ENCODE measurements at places on chromosomes 12 and 14.

- no peak for DNase-seq
Observed at GRCh38 chr12:123752046-123752445, 10.1 kb upstream of the DNAH10 start.

GRCh38 chr12:100864366-100864765 lies 69.8 kb downstream of the ANO4 start:
- no peak for DNase-seq

DNA sequence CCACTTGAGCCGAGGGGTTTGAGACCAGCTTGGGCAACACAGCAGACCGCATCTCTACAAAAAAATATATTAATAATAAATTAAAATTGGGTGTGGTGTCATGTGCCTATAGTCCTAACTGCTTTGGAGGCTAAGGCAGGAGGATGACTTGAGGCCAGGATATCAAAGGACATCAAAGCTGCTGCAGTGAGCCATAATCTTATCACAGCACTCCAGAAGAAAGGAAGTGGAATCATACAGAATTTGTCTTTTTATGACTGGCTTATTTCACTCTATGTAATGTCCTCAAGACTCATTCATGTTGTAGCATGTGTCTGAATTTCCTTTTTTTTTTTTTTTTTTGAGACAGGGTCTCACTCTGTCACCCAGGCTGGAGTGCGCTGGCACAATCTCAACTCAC lies 43.9 kb upstream of the NUDT4 start:
- no peak for DNase-seq

DNA sequence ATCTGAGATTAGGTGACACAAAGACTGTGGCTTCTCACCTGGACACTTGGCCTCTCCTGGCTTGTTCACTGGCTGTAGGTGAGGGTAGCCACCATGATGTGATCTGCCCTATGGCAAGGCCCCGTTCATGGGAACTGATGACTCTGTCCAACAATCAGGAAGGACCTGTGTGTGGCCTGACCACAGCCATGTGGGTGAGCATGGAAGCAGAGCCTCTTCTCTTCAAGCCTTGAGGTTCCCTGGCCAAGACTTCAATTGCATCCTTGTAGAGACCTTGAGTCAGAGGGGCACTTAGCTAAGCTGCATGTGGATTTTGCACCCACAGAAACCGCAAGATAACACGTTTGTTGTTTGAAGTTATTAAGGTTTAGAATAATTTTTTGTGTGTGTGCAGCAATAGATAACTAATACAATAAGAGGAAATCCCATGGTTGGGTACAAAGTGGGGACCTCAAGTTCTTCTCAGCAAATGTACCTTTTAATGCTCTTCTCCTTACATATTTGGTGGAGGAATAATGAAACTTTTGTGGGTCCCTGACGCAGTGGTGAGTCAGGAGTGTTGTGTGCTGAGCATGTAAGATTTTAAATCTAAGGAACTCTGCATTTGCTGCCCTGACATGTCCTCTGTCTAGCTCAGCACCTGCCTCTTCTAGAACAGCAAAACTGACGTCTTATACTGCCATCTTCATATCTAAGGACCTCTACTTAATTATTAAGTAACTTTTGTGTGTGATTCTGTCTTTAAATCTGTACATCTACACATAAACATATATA lies 27.5 kb upstream of the PLEKHG7 start:
- DNase-seq: no peak

DNA sequence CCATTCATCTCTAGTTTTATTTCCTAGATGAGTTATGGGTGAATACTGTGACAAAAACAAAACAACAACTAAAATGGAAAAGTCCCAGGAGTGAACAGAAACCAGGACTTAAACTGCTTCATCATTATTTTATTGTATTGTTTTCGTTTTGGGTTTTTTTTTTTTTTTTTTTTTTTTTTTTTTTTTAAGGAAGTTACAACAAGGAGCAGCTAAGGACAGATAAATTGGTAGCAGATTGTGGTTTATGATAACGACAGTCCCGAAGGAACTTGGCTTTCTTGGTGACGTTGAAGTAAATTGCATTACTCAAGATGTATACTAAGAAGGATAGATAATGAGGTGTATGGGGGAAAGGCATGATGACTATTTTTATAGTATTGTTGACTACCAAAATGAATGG lies 866.3 kb downstream of the NRXN3 start:
- no peak for DNase-seq

- DNase-seq: no peak
Observed at GRCh38 chr12:93536111-93536765, 36.2 kb upstream of the SOCS2 start.

GRCh38 chr12:128383357-128383937 lies 116.5 kb downstream of the TMEM132C start:
- no peak for DNase-seq

DNA sequence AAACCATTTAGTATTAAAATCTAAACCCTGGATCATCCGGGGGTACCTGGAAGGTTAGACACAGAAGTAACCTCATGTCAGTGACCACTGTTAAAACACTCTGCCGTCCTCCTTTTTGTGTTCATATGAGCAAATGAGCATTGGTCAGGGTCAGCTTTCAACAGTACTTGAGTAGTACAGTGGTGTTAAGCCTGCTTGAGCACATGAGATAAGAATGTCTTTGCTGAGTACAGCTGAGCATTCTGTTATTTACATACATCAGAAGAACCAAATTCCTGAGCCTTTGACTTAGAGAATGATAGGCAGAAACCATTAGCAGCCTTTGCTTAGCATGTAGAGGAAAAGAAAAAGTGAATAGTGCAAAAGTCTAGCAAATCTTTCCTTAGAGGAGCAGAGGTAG lies 38.6 kb upstream of the LRTM2 start:
- no peak for DNase-seq

All from GM04504 (cell line).